ENCODE measurements at places on chromosomes 11 and 22.

GRCh38 chr11:63019506-63019905, 3.9 kb upstream of the SLC22A8 start:
- DNase-seq, result no peak

DNA sequence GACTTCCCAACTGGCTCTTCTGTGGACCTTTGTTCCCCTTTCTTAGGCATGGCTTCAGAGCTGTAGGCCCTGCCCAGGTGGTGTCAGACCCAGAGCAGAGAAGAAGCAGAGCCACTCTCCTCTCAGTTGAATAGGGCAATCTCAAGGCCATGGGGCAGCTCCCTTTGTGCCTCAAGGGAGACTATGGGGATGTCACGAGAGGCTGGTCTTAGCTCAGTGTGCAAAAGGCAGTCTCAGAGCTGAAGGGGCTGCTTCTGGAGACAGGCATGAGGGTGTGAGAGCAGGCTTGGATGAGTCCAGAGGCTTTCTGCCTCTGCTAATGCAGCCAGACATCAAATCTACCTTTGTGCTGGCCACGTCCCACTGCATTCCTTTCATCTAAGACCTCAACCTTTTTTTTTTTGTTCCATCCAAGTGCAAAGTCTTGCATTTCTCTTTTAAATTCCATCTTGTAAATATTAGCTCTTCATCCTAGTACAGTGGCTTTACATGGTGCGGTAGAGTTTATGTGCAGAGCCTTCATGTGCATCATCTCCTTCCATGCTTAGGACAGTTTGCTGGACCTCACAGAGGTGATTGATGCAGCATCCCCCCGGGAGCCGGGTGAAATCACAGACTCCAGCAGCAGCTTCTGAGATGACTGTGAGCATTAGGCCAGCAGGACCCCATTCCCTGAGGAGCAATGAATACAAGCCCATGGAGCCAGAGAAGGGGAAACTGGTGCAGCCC, 34.2 kb upstream of the FCHSD2 start:
- DNase-seq, result no peak

GRCh38 chr11:67387069-67387468, 4.7 kb upstream of the RAD9A start:
- DNase-seq, result no peak

DNA sequence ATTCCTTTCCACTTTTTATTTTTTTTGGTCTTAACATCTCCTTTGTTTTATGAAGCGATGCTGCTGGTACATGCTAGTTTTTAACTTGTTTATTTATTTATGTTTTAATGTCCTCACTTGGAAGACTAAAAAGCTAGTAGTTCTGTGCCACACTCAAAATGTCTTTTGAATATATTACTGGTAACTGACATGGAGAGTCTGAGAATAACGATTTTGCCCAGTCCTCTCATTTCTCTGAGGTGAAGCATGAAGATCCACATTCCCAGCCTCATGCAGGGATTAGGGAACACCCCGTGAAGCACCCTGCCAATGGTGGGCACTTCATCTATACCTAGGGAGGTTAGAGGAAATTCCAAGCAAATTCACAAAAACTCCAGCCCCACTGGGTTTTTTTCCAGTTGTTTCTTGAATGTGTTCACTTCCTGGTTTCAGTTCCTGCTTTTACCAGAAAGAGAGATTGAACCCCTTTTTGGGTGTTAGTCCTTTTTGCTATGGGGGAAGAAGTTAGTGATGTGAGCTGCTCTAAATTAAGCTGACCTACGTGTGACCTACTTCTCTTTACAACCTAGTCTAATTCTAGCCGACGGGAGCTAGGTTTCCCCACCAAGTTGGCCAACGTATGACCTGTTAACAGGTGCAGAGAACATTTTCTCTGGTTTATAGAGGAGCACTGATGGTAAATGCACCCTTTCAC, 106.1 kb downstream of the SLC1A2 start:
- no peak for DNase-seq

DNA sequence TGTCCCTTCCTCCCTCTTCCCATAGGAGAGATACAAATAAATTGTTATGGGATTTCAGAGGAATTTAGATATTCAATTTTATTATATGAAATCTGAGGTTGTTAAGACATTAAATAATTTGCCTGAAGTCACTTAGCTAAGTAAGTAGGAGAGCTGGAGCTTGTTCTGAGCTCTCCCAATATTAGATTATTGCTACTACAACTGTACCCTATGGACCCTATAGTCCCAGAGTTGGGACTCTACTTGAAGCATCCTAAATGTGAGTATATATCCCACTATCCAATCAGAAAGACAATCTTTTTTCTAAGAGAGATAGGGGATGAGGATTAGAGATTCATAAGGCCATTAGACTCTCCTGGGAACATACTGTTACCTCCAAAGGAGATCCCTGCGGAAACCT, 1130.0 kb downstream of the DLG2 start:
- DNase-seq, result no peak

DNA sequence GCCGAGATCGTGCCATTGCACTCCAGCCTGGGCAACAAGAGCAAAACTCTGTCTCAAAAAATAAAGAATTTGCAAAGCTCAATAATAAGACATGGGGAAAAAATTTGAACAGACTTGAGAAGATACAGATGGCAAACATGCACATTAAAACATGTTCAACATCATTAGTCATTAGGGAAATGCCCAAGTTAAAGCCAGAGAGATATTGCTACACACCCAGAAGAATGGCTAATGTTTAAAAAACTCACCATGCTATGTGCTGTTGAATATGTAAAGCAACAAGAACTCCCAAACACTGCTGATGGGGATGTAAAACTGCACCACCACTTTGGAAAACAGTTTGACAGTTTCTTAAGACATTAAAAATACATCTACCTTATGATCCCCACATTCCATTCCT, 12.6 kb downstream of the LRRC75B start:
- DNase-seq, result no peak

DNA sequence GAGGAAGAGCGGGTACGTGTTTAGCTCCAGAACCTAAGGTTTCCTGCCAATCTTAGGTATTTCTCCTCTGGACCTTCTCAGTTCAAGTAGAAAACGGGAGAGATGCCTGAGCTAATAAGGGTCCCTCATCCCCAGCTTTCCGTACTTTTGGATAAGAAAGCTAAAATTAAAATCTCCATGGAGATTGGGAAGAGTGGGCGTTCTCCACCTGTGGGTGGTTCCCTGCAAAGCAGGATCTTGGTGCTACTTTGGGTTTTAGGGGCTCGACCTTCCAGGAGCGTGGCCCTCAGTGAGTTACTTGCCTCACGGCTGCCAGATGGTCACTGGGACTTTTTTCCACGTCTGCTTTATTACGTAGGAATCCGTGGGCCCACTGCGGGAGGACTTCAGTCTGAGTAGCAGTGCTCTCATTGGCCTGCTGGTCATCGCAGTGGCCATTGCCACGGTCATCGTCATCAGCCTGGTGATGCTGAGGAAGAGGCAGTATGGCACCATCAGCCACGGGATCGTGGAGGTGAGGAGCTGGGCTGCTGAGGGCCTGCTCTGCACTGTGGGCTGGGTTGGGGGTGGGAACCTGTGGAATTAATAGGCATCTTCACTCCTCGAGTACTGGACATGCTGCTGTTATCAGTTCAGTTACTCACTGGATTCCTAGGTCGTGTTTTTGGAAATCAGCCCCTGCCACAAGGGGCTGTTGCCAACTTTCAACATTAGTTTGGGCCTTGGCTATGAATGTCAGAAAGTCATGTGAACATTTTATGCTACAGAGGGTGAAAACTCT, 17.8 kb upstream of the ST14 start:
- no peak for DNase-seq

- no peak for DNase-seq
Observed at GRCh38 chr11:90100431-90100830, 14.7 kb downstream of the UBTFL1 start.

DNA sequence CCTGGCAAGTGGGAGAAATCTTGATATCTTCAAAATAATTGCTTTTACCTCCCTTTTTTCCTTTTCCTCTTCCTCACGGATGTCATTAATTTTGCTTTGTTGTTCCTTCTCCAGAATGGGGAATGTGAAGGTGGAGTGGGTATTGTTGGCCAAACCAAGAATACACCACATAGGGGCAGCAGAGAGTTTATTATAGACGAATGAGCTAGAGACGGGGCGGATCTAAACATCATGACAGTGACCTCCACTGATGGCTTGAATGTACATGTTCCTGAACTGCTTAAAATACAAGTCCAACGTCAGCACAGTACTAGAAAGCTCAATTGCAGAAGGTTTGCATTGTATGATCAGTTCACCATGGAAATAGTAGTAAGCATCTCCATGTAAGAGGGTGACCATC, 122.3 kb upstream of the SNX19 start:
- DNase-seq, result no peak

DNA sequence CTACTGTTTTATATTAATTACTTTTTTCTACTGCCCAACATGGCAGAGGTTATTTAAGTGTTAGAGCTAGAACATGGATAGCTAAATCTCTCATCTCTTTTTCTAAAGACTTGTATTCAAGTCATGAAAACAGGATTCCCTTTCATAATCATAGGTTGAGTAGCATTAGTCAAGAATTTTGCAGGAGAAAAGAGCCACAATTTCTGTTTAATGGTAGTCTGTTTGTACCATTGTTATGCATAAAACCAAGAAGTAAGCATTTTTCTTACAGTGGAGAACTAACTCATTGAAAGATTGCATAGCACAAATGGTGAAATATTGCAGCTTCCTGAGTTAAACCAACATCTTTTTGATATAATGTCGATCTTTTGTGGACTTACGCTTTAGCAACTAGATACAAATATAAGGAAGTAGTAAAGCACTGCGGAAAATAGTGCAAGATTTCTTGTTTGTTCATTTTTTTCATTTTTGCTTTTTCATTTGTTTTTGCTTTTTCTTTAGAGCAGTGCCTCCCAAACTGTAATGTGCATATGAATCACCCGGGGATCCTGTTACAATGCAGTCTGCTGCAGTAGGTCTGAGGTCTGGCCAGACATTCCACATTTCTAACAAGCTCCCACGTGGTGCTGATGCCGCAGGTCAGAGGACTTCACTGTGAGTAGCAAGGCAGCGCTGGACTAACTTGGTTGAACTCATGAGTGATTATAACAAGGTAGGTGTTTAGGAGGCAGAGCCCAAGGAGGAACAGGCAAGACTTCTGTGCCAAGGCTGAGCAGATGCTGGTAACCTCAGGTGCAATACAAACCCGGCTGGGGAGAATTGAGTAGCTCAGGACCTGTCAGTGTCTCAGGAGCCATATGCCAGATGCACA, 4.6 kb downstream of the ETS1 start:
- no peak for DNase-seq

DNA sequence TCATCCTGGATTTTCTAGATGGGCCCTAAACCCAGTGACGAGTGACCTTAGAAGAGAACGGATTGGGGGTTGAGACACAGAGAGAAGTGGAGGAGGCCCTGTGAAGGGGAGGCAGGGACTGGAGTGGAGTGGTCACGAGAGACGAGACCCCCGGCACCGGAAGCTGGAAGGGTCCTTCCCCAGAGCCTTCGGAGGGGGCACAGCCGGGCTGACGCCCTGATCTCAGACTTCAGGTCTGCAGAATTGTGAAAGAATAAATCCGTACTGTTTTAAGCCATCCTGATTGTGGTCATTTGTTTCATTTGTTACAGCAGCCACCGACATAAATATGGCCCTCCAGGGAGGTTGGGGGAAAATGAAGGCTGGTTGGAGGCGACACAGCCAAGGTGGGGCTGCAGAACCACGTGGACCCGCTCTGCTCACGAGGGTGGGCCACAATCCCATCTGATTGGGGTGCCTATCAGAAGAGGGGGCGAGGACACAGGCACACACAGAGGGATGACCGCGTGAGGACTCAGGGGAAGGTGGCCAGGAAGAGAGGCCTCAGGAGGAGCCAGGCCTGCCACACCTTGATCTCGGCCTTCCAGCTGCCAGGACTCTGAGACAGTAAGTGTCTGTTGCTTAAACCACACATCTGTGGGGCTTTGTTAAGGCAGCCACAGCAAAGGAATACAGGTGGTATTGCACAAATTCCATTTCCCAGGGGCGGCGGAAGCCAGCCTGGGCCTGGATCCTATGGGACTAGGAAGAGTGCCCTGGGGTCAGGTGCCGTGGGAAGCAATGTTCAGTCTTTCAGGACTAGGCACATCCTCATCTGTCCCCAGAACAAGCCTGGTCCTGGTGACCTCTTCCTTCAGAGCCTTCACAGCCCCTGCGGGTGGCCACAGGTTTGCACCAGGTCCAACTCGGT, 73.3 kb upstream of the SHANK2 start:
- DNase-seq, result no peak

DNA sequence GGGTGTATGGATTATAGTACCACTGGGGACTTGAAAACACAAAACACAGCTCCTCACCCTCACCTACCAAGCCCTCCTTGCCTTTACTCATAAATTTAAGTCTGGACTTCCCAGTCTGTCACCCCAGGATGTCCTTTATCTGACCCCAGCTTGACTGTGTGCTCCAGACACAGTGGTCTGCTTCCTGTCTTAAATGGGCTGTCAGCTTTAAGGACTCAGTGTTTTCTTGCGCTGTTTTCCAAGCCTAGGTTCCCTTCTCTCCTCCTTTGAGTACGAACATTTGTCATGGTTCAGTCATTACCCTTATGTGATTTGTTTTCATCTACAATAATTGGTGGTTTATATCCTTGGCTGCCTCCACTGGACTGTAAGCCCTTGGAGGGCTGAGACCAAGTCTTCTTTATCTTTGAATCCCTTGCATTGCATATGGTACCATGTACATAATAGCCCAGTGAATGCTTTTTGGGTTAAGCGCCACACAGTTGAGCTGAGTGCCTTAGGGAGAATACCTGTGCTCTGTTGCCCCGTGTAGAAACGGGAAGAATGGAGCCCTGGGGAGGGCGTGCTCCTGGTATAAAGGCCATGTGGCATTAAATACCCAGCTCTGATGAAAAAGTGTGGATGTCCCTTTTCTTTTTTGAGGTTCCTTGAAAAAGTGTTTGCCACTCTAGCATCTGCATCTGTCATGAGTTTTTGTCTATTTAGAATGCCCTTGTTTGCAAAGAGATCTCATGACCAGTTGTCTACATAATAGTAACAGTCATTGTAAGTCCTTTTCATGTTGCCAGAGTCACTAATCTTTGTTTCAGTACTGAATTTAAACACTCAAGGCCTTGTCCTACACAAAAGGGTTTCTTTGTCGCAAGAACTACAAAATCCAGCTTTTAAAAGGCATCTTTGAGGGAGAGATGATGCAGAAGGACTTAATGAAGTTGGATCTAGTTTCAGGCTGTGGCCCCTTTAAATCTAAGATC, 14.0 kb downstream of the PANX1 start:
- no peak for DNase-seq

- no peak for DNase-seq
Observed at GRCh38 chr11:13215149-13215548, 62.4 kb upstream of the BMAL1 start.
